ENCODE measurements at places on chromosomes 2 and 18.
A peak's percentile ranks its signal among the peaks of the same experiment; 100 is the strongest.

DNA sequence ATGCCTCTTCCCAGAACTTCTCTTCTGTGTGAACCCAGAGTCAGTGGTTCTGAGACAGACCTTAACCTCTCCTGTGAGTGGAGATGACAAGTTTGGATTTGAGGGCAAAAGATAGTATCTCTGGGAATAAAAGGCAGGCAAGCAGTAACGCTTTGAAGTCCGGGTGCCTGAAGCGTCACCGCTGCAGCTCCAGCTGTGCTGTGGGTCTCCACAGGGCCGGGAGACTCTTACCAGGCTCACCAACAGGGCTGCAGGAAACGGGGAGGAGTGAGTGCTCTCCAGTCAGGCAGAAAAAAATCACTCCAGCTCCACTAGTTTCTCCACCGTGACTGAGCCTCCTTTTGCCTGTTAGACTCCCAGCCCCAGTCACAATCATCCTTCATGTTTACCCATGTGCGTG lies 79.7 kb upstream of the MAP4K4 start:
- no peak for DNase-seq

DNA sequence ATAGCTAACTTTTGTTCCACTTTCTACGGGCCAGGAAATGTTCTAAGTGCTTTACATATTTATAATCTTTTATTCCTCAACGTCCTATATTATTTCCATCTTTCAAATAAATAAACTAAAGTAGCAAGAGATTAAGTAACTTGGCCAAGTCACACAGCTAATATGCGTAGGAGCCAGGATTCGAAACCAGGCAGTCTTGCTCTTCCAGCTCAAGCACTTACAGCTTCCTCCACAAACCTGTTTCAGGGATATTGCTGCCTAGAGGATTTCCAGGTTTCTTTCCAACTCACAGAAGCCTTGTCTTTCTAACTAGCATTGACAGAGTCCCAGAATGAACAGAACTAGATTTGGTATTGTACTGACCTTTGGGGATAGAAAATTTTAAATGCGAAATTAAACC lies 102.5 kb downstream of the FIGN start:
- DNase-seq = no peak

- no peak for DNase-seq
Measured at GRCh38 chr18:26697186-26697884, 149.0 kb upstream of the KCTD1 start.

DNA sequence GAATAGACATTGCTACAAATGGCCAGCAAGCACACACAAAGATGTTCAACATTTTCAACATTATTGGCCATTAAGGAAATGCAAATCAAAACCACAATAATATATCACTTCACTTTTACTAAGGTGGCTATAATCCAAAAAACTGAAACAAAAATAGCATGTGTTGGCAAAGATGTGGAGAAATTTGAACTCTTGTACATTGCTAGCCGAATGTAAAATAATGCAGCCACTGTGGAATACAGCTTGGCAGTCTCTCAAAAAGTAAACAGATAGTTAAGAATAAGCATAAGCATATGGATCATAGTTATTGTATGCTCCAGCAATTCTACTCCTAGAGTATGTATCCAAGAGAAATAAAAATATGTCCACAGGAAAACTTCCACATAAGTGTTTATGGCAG lies 192.5 kb downstream of the EN1 start:
- no peak for DNase-seq

GRCh38 chr2:200148366-200148765 lies 158.1 kb upstream of the SPATS2L start:
- no peak for DNase-seq

GRCh38 chr2:120867290-120868241 lies 131.9 kb downstream of the GLI2 start:
- DNase-seq = no peak

GRCh38 chr2:173749315-173749714 lies 215.9 kb downstream of the SP3 start:
- DNase-seq = no peak

DNA sequence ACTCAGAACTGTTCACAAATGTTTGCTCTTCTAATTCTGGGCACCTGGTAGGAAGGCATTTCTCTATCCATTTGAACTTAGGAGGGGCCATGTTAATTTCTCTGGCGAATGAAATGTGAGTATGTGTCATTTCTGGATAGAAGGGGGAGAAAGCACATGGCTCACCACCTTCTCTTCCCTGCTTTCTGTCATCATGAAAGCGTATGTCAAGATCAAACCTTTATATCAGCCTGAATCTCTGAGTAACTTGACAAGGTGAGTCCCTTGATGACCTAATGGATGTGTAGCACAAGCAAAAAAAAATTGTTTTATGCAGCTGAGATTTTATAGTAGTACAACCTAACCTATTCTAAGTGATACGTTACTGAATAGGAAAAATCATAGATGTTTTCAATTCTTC lies 12.1 kb upstream of the LCT start:
- no peak for DNase-seq

GRCh38 chr2:220275454-220275853 lies 648.0 kb downstream of the SLC4A3 start:
- no peak for DNase-seq

DNA sequence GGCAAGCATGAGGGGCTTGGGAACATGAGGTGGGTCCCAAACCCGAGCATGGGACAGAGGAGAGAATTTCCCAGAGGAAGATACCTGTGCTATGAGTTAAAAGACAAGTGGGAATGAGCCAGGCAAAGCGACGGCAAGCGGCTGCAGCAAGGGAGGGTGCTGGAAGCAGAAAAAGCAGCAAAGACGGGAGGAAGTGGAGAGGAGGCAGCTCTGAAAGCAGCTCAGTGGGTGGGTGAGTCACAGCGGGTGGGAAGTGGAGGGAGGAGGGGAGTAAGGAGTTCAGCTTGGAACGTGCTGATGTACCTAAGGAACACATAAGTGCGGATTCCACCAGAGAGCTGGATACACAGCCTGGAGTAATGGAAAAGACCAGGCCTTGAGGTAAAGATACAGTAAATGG lies 41.4 kb downstream of the THUMPD2 start:
- no peak for DNase-seq

- DNase-seq = no peak
Measured at GRCh38 chr2:5980450-5981190, 288.4 kb downstream of the SOX11 start.

- DNase-seq = peak; percentile 6
Measured at GRCh38 chr18:37476182-37476581, 89.4 kb downstream of the CELF4 start.

DNA sequence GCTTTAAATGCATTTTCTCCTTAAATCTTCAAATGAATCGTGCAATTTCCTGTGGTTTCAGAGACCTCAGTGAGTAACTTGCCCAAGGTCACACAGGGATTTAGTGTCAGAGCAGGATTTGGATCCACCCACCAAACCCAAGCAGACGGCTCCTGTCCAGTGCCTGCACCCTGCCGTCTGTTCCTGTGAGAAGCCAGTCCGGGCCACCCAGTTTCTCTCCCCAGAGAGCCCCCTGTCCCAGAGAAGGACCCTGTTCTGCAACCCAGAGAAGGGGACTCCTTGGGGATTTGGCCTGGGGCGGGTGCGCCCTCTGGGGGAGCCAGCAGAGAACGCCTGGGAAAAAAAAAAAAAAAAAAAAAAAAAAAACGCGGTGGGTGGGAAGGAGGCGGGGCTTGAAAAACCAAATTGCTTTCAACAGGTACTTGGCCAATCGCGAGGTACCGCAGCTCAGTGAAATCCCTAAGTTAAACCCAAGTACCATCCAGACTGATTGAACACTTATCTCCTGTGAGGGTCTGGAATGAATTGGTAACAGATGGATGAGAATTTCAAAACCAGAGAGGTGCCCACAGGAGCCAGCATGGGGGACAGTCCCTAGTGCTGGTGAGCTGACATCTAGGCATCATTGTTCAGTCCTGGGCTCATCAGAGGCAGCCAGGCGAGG lies 30.9 kb upstream of the REEP1 start:
- DNase-seq = peak; percentile 31

DNA sequence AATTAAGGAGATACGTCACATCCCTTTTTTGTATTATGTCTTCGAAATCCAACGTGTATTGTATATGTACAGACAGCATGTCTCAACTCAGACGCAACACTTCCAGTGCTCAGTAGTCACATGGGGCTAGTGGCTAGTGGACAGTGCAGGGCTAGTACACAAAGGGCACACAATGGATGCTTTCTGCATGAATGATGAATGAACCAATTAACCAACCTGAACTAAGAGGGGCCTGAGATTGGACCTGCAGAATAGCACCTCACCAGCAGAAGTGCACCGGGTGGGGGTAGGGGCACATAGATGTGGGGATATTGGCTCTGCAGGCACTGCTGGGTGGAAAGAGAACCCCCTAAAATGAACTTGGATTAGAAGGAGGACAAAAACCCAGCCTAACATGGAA lies 20.7 kb downstream of the ST8SIA5 start:
- no peak for DNase-seq

DNA sequence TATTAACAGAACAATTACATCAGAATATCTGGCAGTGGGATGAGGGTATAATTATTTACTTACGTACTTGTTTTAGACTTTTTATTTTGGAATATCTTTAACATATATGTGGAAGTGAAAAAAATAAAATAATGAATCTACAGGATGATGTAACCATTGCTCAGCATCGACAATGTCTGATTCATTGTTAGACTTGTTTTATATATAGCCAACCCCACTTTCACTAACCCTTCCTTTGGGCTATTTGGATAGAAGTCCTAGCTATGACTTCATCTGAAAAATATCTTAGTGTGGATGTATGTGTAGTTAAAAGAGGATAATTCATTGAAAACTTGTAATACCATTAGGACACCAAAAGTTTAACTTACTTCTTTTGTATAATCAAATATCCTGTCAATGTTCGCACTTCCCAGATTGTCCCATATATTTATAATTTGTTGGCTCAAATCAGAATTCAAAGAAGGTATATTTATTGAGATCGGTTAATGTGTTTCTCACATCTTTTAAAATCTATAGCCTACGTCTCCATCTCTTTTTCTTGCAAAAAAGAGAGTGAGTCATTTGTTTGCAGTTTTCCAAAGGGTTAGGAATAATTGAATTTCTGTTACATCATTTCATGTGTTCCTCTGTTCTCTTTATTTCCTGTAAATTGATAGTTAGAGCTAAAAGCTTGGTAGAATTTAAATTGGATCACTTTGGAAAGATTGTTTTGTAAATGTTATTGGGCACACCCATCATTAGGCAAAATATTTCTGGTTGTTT lies 506.1 kb upstream of the FAM98A start:
- no peak for DNase-seq

DNA sequence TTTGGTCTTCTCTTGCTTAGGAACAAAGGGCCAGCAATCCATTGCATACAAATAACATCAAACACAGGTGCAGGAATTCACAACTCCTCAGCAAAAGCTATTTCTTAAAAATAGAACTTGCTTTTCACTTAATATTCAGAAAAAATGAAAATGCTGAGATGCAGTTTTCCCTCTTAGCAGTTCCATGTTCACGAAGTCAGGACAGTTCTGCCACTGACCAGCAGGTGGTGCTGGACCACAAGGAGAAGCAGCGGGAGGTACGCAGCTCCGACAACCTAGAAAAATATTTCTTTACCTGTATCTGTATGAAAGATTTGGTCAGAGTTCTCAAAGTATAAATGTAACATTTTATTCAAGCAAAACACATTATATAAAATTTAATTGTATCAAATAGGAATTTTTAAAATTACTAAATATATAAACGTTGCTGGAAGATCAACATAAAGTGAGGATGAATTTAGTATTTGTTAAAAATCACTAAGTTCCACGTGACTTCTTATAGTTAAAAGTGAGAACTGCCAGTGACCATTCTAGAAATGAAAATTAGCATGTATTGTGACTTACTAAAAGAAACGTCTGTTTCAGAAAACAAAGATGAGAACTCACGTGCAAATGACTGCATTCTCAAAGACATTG lies 48.8 kb downstream of the ADNP2 start:
- peak; percentile 74 for DNase-seq

- DNase-seq = no peak
Measured at GRCh38 chr2:45008296-45009129, 739 bp downstream of the SIX2 start.

GRCh38 chr18:8726963-8727705 lies 21.8 kb downstream of the MTCL1 start:
- no peak for DNase-seq

DNA sequence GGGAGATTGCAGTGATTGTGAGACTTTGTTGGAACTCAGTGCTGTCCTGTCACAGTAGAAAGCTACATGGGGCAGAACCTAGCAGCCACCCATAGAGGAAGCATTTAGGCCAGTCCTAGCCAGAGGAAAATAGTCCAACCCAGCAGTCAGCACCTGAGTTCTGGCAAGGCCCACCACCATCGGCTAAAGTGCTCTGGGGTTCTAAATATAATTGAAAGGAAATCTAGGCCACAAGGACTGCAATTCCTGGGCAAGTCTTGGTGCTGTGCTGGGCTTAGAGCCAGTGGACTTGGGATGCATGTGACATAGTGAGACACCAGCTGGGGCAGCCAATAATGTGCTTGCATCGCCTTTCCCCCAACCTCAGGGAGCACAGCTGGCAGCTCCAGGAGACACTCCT lies 28.9 kb upstream of the ACTR2 start:
- no peak for DNase-seq

GRCh38 chr2:128801576-128801975 lies 482.9 kb upstream of the HS6ST1 start:
- DNase-seq = no peak

DNA sequence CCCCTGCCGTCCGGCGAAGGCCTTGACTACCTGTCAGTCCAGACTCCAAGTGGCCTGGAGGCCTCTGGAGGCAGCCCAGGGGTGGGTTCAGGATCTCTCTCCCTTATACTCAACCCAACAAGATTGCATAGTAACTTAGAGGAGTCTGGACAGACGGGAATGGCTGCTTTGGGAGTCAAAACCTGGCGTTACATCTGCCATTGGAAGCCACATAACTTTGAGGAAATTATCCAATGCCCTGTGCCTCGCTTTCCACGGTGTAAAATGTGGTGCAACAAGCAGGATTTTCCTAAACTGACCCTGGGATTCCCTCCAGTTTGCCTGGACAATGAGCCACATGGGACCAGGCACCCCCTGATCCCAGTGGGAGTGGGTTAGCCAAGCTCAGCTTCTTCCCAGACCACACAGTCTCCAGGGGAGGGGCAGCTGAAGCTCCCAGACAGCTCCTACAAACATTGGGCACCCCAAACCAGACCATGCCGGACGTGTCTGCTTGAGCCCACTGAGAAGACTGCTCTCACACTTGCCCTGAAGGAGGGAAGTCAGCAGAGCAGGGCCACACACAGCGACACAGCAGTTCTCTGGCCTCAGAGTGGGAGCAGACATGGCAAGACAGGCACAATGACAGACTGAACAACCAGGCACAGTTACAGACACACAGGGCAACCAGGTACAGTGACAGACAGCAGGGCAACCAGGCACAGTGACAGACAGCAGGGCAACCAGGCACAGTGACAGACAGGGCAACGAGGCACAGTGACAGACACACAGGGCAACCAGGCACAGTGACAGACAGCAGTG lies 65.6 kb upstream of the RAB6C start:
- DNase-seq = no peak

DNA sequence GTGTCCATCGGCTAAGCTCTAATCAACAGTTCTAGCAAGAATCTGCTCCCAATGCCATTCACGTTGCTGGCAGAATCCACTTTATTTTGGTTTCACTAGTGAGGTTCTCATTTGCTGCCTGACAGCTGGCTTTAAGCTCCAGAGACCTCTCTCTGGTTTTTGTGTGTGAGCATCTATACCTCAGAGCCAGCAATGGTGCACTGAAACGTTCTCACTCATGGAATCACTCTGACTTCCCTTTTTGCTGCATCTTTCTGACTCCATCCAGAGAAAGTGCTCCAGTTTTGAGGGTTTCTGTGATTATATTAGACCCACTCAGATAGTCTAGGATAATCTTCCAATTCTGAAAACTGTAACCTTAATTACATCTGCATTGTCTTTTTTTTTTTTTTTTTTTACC lies 596.6 kb downstream of the RNF144A start:
- no peak for DNase-seq

GRCh38 chr18:56639104-56639381 lies 651 bp upstream of the TXNL1 start:
- DNase-seq = no peak

All from stimulated activated CD4-positive, alpha-beta T cell treated with anti-CD3 and anti-CD28 coated beads, Interleukin-2, amount 100 ng/mL, for 48 hours (primary cell).